GM10248 (cell line): ENCODE measurements at places on chromosomes 16 and 17.

DNA sequence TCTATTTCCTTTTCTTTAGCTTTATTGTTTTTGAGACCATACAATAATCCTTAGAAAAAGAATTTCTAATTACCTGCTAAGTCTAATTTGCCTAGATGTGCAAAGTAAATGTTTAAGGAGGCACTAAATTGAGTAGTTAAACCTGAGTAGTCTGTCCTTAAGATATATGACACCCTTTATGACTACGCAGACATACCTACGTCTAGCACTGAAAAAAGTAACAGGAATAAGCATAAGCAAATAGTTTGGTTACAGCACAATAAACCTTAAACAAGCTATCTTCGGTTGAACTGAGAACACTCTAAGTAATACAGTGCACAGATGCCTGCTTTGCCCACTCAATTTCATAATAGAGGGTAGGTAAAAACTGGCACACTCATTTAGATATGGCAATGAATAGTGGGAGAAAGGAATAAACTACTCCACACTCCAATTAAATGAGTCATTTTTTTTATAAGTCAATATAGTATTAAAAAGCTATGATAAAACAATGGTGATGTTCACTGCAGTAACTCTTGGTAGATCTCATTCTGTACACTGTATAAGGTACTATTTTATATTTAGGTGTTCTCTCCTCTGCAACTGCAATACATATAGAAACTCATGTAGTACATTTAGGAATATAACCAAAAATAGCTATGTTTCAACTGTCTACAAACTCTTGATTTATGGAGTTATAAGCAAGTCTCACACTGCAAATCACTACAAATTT is 19.7 kb upstream of the INTS2 start:
- DNase-seq: no peak

- no peak for DNase-seq
Observed at GRCh38 chr16:69365901-69366300, 14.3 kb upstream of the TMED6 start.

GRCh38 chr17:8726941-8727555 is 17.6 kb downstream of the CCDC42 start:
- no peak for DNase-seq

GRCh38 chr17:63826468-63827001 is 696 bp upstream of the PSMC5 start:
- no peak for DNase-seq

- no peak for DNase-seq
Observed at GRCh38 chr16:10838621-10839278, 20.2 kb upstream of the TVP23A start.

- DNase-seq: no peak
Observed at GRCh38 chr16:28304214-28304613, 11.9 kb downstream of the SBK1 start.

DNA sequence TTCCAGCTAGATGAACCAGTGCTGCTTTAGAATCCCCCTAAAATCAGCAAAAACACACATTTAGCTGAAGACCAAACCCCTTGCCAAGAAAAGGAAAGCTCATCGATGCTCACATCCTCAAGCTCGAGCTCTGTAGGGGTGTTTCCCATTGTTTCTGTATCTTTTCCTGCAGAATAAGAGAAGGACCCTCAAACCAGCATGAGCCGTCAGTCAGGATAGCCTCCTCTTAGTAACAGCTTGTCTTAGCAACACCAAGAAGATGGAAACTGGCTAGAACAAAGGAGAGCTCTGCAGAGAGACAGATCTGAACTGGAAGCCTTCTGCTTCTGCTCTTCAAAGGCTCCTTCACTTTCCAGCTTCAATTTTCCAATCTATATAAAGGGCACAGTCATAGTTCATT is 32.0 kb downstream of the VAT1L start:
- DNase-seq: no peak

DNA sequence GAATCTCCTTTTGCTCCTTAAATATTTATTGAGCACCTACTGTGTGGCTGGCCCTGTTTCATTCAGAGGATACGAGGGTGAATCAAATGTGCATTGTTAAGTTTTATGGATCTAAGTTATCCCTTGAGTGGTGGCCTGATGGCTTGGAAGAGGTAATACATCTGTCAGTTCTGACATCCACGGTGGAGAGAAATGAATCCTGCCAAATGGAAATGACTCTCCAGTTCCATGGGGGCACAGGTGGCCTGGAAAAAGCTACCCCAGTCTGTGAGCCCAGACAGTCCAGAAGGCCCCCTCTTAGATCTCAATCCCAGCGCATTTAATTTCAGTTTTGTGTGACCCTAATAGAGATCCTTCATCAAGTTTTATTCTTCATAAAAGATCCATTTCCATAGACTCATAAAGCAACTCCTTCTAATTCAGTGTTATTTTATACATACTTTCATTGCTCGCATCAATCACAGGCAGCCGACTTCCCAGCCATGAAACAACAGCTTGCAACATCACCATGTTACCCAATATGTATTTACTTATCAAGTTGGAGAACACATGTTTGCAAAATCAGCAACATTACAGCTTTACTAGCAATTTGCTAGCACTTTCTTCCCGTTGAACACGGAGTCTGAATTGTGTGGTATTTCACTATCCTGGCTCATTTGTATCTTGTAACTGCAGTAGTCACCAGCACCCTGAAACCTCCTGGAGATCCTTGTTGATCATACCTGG is 334.8 kb upstream of the HSBP1 start:
- DNase-seq: no peak

DNA sequence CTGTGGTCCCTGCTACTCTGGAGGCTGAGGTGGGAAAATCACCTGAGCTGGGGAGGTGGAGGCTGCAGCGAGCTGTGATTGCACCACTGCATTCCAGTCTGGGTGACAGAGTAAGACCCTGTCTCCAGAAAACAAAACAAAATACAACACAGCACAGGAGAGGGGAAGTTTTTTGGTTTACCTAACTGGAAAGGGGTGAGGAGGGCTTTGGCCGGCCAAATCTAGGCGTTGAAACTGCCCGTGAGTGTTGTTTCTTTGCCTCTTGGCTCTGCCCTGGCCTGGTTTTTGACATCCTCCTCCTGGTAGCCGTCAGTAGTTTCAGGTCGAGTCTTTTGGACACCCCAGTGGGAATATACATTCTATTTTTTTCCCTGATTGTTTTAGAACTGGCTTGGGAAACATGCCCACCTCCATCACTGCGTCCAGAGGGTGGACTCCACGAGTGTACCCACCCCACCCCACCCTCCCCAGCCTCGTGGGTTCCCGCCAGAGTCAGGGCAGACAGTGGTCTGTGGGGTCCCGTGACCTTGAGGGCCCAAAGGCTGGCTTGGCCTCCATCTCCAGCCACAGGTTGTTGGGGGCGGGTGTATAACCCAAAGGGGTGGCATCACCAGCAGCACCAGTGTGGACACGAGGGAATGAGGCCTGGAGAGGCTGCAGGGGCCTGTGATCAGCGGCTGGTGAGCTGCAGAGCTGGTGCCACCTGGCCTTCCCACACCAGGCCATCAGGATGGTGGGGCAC is 42.7 kb downstream of the NT5M start:
- DNase-seq: no peak

DNA sequence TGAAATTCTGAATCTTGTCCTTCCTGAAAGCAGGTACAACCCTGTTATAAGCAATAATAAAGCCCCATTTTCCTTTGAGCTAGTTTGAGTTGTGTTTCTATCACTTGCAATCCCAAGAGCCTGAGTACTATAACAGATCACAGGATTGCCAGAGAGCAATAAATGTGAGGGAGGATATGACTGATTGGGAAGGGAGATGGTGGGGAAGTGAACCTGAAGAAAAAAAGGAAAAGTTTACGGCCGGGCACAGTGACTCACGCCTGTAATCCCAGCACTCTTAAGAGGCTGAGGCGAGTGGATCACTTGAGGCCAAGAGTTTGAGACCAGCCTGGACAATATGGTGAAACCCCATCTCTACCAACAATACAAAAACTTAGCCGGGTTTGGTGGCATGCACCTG is 80.4 kb downstream of the COX10 start:
- no peak for DNase-seq

DNA sequence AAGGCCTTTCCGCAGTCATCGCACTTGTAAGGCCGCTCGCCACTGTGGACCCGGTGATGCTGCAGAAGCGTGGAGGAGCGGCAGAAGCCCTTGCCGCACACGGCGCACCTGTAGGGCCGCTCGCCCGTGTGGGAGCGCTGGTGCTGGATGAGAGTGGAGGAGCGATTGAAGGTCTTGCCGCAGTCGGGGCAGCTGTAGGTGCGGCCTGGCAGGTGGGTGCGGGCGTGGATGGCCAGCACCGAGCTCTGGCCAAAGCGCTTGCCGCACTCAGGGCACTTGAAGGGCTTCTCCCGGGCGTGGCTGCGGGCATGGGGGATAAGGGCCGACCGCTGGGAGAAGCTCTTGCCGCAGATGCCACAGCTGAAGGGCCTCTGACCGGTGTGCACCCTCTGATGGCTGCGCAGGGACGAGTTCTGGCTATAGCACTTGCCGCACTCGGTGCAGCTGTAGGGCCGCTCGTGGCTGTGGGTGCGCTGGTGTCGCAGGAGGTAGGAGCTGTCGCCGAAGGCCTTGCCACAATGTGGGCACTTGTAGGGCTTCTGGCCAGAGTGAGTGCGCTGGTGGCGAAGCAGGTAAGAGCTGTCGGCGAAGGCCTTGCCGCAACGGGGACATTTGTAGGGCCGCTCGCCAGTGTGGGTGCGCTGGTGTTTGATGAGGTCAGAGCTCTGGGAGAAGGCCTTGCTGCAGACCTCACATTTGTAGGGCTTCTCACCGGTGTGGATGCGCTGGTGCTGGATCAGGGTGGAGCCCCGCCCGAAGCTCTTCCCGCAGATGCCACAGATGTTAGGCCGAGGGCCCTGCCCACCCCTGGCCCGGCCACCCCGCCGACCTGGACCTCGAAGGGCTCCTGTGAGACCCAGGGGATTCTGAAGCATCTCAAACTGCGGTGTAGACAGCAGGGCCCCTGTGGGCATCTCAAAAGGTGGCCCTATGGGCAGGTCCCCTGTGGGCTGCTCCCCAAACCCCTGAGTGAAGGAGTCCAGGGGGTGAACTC is 1.5 kb downstream of the ZNF768 start:
- no peak for DNase-seq

GRCh38 chr17:38342886-38343607 is 709 bp downstream of the GPR179 start:
- no peak for DNase-seq

DNA sequence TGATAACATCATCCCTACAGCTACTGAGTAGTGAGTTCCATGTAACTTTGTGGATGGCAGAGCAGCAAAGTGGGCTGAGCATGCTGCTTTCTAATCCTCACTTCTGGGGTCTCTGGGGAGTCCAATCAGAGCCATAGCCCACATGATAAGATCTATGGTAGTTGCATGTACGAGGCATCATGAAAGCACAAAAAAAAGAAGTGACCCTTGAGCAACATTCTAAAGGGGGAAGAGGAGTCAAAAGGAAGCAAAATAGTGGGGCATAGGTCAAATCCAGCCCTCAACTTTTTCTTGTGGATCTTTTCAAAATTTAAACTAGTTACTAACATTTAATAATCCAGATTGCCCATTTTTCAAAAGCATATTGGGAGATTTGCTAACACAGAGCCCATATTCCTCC is 208.5 kb upstream of the TOX3 start:
- no peak for DNase-seq

- DNase-seq: peak; percentile 71
Observed at GRCh38 chr16:21646721-21647561, 5.5 kb downstream of the IGSF6 start.

- DNase-seq: no peak
Observed at GRCh38 chr16:9340526-9341256, 249.2 kb downstream of the HAPSTR1 start.

GRCh38 chr17:82170412-82170961 is 42.2 kb downstream of the CCDC57 start:
- DNase-seq: no peak

GRCh38 chr17:46975287-46975686 is 3.8 kb downstream of the RPRML start:
- DNase-seq: no peak

- no peak for DNase-seq
Observed at GRCh38 chr16:87543436-87544191, 50.8 kb upstream of the ZCCHC14 start.

- no peak for DNase-seq
Observed at GRCh38 chr16:4038448-4038847, 77.8 kb downstream of the ADCY9 start.

DNA sequence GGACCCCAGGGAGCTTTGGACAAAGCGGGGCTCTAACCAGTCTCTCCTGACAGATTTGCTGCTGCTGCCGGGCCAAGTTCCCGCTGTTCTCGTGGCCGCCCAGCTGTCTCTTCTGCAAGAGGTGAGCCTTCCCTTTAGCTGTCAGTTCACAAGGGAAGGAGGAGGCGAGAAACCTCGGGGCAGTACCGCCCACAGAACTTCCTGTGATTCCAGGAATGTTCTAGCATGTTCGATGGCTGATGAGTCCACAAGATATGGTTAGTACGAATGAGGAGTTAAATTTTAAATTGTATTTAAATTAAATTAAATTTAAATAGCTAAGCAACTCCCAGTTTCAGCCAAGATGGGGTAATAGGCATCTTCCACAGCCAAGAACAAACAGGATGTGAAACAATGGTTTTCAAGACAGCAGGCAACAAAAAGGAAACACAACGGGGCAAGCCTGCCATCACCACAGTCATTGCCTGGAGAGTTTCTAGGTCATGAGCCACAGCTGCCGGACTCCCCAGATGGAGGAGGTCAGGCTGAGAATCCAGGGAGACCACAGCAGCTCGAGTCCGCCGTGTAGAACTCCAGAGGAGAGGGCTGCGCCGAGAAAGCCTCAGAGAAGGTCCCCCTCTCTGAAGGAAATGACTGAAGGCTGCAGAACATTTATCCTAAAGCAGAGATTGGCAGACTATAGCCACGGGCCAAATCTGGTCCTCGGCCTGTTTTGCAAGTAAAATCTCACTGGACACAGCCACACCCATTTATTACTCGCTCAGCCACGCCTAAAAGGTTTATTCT is 9.5 kb upstream of the TCF25 start:
- peak; percentile 74 for DNase-seq

- no peak for DNase-seq
Observed at GRCh38 chr16:78478267-78478861, 378.9 kb downstream of the WWOX start.

DNA sequence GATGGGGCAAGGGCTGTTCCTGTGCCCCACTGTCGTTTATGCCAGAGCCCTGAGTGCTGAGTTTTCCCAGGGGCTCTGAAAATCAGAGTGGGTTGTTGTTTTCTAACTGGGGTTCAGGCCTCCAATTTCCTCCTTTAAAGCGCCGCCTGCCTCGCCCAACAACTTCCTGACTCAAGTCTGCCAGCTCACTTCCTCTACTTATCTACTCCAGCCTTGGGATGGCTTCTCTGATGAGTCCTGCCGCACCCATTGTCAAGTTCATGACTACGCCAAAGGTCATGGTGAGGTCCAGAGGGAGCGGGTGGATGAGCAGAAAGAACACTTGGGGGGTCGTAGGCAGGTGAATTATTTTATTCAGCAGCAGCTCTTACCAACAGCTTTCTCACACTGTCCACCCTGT is 104.7 kb downstream of the UTP18 start:
- DNase-seq: no peak

DNA sequence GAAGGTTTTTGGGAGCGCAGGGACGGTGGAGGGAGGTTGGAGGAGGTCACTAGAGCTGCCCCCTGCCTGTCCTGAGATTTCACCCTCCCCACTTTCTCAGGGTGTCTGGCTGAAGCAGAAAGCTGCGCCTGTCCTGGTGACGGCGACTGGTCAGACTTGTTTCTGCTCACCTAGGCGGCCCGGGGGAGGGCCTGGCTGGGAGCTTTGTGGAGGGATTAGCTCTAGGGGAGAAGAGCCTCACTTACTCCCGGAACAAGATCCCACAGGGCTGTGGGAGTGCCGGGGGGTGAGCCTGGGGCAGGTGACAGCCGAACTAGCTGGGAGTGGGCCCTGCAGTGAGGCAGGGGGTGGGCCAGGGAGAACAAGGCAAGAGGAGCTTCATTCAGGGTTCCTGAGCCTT is 11.5 kb downstream of the NHERF1 start:
- no peak for DNase-seq

GRCh38 chr16:67271446-67271845 is 7.9 kb upstream of the PLEKHG4 start:
- no peak for DNase-seq
